ENCODE measurements at places on chromosomes 2 and 18.

DNA sequence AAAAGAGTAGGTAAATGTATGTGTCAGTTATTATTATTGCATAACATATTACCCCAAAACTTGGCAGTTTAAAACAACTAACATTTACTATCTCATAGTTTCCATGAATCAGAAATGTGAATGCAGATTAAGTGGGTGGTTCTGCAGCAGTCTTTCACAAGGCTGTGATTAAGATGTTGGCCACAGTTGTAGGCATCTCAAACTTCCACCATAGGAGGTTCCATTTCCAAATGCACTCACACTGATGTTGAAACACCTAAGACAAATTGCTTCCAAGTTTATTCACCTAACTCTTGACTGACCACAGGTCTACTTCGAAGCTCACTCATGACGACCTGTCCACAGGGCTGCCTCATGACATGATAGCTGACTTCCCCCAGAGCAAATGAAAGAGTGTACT, 360.8 kb downstream of the GRB14 start:
- no peak for DNase-seq

- no peak for DNase-seq
Observed at GRCh38 chr2:221154176-221154575, 417.9 kb downstream of the EPHA4 start.

DNA sequence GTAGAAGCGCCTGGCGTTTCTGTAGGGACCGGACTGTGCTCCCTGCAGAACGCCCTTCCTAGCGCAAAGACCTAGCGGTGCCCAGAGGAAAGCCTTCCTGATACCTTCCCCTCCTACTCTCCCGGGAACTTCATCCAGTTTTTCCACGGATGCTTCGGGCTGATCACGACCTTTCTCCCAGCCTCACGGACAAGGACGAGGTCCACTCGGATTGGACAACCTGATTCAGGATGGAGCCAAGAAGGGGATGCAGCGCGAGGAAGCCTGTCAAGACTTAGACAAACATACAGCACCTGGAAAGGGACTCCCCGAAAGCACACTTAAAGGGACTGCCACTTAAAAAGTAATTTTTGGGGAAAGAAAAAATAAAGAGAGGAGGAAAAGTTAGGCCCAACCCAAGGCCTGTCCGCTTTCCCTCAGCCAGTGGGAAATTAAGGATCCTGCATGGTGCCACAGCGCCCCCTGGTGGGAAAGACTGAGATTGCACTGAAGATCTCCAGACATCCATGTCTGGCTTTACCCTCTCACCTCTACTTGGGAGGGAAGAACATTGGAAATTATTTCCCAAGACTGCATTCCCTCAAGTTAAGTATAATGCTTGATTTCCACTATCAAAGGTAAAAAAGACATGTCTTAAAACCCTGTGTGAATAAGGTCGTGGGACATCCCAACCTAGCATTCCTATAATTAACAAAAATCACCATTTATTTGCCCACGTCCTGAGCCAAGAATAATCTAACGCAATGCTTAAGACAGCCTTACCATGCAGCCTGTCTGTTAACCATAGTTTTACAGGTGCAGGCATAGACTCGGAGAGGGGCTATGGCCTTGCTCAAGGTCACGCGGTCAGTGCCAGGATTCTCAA, 13.4 kb upstream of the COPS8 start:
- DNase-seq, result peak; percentile 51

DNA sequence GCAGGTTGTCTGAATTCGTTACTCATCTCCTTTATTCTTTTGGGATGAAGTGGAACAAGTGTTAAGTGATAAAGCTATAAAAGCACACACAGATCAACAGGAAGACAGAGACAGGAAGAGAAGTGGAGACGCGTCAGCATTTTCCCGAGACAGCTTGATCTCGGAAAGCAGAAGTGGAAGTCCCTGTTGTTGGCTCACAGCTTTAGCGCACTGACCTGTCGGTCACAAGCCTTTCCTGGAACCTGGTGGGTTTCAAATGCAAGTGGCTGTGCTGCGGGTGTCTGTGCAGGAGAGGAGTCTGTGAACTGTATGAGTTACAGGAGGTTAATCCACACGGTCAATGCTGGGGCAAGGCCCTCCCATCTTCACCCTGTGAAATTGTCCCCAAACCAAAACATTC, 116.6 kb upstream of the PELI1 start:
- DNase-seq, result no peak

GRCh38 chr18:50107468-50107977, 87.4 kb downstream of the MYO5B start:
- DNase-seq, result no peak

DNA sequence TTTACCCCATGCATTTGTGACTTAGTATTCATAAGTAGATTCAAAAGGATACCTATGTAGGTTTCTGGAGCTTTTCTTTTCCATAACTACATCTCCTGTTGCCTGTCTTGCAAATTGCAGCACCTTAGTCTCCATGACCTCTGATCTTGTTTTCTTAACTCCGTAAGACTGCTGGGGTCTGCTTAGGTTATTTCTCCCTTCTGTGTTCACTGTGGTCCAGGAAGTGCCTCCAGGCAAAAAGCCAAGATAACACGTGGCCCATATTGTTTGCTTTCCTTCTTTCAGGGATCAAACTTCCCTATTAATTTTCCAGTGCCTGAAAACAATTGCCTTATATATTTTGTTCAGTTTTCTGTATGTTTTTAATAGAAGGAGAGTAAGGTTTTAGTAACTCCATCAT, 86.4 kb downstream of the GCA start:
- no peak for DNase-seq

GRCh38 chr18:43501099-43501498, 223.8 kb upstream of the SYT4 start:
- no peak for DNase-seq

GRCh38 chr2:156087875-156088274, 244.6 kb downstream of the NR4A2 start:
- no peak for DNase-seq

- DNase-seq, result no peak
Observed at GRCh38 chr2:147173189-147173581, 671.6 kb upstream of the ACVR2A start.

- DNase-seq, result no peak
Observed at GRCh38 chr2:177753682-177754491, 318.7 kb downstream of the PDE11A start.

DNA sequence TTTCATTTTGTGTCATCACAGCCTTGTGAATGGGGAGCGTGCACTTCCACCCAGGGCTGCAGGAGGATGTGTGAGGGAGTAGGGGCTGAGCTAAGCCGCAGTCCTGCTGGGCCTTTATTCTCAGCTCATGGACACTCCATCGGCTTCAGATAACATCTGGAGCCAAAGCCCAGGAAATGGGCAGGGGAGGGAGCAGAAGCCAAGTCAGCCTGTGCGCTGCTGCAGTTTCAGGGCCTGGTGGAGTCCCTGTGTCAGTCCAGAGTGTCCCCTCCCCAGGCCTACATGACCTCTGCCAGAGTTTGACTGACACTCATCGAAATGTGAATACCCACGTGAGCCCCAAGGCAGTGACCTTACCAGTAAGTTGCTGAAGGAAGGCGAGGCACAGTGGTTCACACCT, 242.2 kb downstream of the LOXHD1 start:
- DNase-seq, result no peak

- no peak for DNase-seq
Observed at GRCh38 chr2:149087751-149088150, 49.3 kb downstream of the LYPD6B start.

DNA sequence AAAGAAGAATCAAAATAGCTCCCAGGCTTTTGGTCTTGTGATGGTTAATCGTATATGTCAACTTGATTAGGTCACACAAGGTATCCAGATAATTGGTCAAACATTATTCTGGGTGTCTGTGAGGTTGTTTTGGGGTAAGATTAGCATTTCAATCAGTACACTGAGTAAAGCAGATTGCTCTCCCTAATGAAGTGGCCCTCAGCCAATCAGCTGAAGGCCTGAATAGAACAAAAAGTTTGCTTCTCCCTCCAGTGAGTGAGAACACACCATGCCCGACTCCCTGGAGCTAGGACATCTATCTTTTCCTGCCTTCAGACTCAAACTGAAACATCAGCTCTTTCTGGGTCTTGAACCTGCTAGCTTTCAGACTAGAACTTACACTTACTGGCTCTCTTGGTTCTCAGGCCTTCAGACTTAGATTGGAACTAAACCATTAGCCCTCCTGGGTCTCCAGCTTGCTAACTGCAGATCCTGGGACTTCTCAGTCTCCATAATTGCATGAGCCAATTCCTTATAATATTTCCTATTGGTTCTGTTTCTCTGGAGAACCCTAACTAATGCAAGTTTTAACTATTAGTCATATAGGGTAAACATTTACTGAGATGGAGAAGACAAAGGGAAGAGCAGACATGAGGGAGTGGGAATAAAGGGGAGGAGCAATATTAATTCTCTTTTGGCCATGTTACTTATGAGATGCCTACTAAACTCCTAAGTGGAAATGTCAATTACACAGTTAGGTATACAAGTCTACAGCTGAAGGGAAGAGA, 25.5 kb downstream of the LNPK start:
- DNase-seq, result no peak

- DNase-seq, result no peak
Observed at GRCh38 chr18:9147440-9148202, 11.0 kb downstream of the ANKRD12 start.

Measured in activated T-helper 1 cell treated with Interleukin-2 at 50 U/mL for 16 hours (primary cell).